Panc1 (cell line): ENCODE measurements at places on chromosomes 7 and 10.

- no peaks in the 10 kb centered on the region for H3K4me1 ChIP-seq
- no peak overlapping the region for H3K27ac ChIP-seq
- no peak overlapping the region for H3K4me3 ChIP-seq
These were observed 36.8 kb downstream of the COL28A1 start for GRCh38 chr7:7498856-7499255.

GRCh38 chr10:114070710-114071109 is 27.0 kb downstream of the ADRB1 start:
- H3K4me1 ChIP-seq: 0 out of 2 replicates have a peak, but pooled peaks cover 11% of the 10 kb centered on the region
- H3K27ac ChIP-seq: no peak overlapping the region
- no peak for DNase-seq
- no peaks in the 10 kb centered on the region for H3K36me3 ChIP-seq

DNA sequence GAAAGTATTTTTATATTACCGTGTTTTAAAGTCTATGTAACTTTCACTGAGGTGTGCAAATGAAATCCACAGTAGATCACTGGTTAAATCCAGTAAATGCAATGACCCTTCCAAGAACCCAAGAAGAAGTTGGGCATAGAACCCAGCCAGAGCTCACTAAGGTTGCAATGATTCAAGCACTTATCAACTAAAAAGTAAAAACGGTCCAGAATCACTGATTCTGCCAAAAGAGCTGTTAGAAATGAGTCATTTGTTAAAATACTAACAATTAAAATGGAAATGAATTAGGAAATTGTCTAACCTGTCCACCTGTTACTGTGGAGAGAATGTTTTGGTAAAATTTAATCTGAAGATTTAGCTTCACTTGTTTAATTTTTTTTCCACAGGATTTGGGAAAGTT is 74.4 kb downstream of the ANK3 start:
- H3K4me1 ChIP-seq: no peaks in the 10 kb centered on the region
- DNase-seq: no peak
- no peaks in the 10 kb centered on the region for H3K36me3 ChIP-seq
- H3K4me3 ChIP-seq: no peak overlapping the region

GRCh38 chr7:42456756-42457276 is 219.8 kb upstream of the GLI3 start:
- DNase-seq: no peak
- no peak overlapping the region for H3K27ac ChIP-seq
- no peaks in the 10 kb centered on the region for H3K4me1 ChIP-seq
- H3K27me3 ChIP-seq: no peaks in the 10 kb centered on the region
